ENCODE measurements at places on chromosomes 1 and 21.
A peak's percentile ranks its signal among the peaks of the same experiment; 100 is the strongest.

DNA sequence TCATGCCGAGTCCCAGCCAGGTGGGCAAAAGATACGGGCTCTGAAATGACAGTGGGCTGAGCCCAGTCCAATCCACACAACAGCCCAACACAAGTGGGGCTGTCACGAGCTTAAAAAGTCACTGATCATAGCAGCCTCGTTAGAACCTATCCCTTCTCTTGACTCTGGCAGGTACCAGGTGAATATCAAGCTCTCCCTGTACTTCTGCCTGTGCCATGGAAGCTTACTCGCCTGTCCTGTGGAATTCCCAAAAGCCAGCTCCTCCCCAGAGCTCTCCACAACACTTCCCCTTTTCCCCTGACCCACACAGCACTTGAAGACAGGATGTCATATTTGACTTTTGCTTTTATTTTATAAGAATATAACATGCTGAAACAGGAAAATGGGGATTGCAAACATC lies 5.9 kb downstream of the RGS16 start:
- DNase-seq = no peak

DNA sequence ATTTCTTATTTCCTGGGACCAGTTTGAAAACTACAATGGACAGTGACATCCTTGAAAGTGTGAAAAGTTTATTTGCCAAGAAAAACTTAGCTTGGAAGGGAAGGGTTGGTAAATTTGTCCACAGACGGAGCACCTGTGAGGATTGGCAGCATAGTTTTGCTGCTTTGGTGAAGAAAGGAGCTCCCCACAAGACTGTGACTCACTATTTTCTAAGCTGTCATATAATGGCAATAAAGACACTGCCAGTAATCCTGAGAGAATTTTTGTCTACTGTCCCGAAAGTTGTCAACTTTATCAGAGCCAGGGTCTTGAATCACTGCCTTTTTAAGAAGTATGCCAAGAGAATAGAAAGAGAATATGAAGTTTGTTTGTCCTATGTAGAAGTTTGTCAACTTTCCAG lies 230.8 kb downstream of the NEGR1 start:
- DNase-seq = no peak

GRCh38 chr1:100130552-100131077 lies 2.1 kb downstream of the SASS6 start:
- no peak for DNase-seq

DNA sequence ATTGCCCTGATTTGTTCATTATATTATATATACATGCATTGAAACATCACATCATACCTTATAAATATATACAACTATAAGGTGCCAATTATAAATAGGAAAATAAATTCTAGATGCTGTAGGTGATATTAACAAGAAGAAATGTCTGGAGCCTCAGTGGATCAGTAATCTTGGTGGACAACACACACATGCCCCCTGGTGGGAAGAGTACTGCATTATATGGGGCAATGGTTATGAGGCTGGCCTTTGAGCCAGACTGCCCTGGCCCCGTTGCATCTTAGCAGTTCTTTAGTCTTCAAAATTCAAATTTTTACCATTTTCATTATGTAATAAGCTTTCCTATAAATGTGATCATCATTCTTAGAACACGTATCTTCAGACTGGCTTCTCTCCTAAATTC lies 335.0 kb upstream of the GREM2 start:
- DNase-seq = no peak

GRCh38 chr1:201501812-201502510 lies 5.0 kb downstream of the CSRP1 start:
- no peak for DNase-seq

DNA sequence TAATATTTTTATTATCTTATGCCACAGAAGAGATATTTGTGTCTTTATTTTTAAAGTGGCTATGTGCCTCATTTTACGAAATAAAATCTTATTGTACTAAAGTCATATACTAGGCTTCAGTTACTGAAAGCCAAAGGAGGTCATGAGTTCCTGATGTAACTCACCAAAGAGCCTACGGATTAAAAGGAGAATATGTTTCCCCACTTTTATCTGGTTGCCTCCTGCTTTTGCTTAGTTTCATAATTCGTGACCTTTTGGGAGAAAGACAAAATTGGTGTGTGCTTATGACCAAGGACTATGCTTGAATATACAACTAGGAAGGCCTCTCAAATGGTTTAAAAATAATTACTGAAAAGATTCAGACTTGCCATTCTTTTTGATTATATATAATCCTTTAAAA lies 18.2 kb upstream of the AHCTF1 start:
- no peak for DNase-seq

DNA sequence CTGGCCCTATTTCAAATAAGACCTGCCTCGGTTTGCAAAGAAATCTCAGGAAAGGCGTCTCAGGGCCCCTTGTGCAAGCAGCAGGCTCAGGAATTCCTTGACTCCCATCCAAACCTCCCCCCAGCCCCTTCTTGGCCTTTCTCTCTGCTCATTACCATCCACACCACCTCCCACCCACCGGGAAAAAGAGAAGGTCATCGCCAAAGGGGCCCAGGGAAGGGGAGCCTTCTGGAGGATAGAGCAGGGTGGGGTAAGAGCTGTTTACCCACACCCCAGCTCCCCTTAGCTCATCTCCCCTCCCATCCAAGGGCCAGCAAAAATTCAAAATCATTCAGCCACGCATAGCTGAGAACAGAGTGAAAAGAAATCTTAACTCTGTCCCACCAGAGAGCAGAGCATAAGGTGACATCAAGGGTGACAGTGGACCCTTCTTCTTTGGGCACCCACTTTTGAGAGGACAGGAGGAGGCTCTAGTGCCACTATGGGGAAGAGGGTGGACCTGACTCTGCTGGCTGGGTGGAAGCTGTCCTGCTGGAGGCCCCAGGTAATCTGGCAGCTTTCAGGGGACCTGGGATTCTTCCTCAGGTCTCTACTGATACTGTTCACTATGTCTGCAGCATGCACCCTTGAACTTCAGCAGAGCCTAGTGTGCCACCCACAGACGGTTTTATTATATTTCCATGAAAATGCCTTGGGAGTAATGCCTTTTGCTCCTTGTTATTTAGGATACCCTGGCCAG lies 3.9 kb upstream of the WNT2B start:
- no peak for DNase-seq

DNA sequence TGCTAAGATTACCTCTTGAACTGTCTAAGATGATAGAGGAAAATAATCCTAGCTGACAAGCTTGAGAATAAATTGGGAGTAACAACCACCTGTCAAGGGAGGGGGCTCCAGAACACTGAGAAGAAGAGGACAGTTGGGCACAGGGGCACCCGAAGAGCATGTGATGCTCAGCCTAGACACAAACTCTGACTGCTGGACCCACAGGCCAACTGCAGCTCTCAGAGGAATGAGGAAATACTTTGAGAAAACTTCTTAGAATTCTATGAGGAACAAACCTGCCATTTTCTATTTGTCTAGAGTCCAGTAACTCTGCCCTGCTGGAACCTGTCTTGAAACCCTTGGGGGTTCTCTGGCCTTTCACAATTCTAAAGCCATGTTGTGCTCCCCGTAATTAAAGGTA lies 124.1 kb upstream of the KCNK2 start:
- DNase-seq = no peak

- no peak for DNase-seq
Measured at GRCh38 chr1:242468784-242469183, 55.7 kb downstream of the PLD5 start.

- no peak for DNase-seq
Measured at GRCh38 chr1:16205334-16205671, 7.1 kb downstream of the ARHGEF19 start.

GRCh38 chr1:49824261-49824660 lies 199.5 kb downstream of the AGBL4 start:
- no peak for DNase-seq

DNA sequence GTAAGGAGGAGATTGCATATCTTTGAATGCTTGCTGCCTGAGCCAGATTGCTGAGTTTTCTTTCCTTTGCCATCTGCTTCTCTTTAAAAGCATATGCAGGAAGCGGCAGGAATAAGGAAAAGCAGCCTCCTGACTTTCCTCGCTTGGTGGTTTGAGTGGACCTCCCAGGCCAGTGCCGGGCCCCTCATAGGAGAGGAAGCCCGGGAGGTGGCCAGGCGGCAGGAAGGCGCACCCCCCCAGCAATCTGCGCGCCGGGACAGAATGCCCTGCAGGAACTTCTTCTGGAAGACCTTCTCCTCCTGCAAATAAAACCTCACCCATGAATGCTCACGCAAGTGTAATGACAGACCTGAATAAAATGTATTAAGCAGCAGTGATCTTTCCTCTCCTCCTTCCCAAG lies 1.5 kb downstream of the CORT start:
- no peak for DNase-seq

DNA sequence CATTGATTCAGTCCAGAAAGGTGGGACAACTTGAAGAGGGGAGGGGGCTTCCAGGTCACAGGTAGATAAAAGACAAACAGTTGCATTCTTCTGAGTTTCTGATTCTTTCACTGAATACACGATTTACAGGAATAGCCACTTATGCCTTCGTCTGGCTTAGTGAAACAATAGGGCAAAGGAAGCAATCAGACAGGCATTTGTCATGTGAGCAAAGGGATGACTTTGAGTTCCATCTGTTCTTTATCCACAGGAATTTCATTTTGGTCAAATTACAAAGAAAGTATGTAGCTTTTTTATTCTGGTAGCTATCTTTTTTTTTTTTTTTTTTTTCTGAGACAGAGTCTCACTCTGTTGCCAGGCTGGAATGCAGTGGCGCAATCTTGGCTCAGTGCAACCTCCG lies 202.5 kb downstream of the TTLL7 start:
- no peak for DNase-seq

GRCh38 chr1:111738436-111739193 lies 580 bp downstream of the INKA2 start:
- DNase-seq = peak; percentile 34

DNA sequence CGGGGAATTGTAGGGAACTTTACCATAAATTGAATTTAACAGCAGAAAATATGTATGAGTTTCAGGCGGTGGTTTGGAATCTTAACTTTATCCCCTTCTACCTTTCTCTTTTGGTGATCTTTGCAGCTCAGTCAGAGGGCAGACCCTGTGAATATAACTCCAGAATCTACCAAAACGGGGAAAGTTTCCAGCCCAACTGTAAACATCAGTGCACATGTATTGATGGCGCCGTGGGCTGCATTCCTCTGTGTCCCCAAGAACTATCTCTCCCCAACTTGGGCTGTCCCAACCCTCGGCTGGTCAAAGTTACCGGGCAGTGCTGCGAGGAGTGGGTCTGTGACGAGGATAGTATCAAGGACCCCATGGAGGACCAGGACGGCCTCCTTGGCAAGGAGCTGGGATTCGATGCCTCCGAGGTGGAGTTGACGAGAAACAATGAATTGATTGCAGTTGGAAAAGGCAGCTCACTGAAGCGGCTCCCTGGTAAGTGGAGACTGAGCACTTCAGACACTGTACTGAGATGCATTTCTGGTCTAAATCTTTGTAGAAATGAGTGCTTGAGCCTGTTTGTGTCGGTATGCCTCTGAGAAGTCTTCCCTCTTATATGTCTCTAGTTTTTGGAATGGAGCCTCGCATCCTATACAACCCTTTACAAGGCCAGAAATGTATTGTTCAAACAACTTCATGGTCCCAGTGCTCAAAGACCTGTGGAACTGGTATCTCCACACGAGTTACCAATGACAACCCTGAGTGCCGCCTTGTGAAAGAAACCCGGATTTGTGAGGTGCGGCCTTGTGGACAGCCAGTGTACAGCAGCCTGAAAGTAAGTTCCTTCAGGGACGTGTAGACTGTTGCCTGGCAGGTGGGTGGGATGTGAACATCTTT lies 1.5 kb downstream of the CCN1 start:
- DNase-seq = no peak
